Left hindlimb (tissue), 1 donor: ENCODE measurements at places on chromosomes 11 and 22.

DNA sequence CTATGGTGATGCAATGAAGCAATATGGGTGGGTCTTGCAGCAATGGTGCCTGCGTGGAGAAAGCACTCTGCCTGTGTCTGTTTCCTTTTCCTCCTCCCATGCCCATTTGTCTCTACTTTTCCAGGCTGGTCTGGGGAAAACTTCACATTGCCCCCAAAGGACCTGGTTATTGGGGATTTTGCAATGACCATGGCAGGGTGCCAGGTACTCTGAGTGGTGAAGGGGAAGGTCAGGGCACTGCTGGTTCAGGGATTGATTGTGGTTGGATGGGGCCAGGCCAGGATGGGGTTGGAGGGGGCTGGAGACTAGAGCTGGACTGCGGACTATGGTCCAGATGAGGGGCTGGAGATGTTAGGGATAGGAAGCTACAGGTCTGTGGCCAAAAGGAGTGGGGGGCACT is 92.1 kb downstream of the INSC start:
- no peak for DNase-seq

DNA sequence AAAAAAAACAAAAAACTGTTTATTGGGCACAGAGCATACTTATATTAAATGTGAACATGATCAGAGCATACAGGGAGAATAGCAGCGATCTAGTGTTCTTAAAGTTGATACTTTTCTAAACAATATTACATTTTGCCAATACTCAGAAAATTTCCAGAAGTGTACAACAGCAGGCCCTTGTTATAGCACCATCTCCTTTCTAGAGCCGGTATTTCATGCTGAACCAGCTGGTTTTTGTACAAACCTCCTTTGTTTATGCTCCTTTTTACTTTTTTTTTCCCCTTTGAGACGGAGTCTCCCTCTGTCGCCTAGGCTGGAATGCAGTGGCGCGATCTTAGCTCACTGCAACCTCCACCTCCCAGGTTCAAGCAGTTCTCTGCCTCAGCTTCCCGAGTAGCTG is 90.7 kb downstream of the PPP6R3 start:
- no peak for DNase-seq

GRCh38 chr11:86473991-86474833 is 99.5 kb downstream of the CCDC81 start:
- DNase-seq = no peak

GRCh38 chr11:44235765-44236201 is 74.2 kb downstream of the ALX4 start:
- DNase-seq = peak; percentile 55

- no peak for DNase-seq
Measured at GRCh38 chr22:29956680-29957079, 73.7 kb downstream of the MTMR3 start.

DNA sequence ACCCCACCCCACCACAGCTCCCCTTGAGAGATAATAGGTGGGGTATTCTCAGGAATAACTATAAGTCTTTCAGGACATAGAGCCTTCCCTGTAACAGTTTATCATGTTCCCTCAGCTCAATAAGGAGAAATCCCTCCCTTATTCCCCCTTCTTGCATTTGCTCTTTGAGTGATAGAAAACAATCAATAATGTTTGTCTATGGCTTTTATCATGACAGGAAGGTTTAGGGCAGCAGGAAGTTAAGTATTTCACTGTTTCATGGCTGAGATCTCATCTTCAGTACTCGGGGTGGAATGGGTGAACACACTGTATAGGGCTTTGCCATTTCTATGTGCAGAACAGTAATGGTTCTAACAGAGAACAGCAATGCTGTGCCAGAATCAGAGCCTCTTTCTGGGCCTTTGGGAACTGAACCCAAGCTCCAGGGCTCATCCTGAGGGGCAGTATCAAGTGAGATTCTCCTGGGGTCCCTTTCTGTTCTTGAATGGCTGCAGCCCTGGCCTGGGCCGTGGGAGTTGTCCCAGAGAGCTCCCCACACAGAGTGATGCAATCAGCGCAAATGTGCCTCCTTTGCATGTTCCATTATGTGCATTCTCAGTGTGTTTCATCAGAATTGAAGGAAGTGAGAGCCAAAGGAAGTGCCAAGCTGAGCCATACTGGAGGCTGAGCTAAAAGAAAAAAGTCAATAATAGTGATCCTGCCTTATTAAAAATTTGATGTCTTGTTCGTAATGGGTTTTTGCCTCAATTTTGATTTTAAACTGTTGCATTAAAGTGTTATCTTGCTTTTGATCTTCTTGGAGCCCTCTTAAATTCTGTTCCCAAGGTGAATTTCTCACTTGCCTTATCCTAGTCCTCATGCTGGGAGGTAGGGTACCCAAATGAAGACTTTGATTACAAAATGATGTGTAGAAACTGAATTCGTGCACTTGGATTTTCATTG is 2.9 kb upstream of the CYP2R1 start:
- peak; percentile 44 for DNase-seq

DNA sequence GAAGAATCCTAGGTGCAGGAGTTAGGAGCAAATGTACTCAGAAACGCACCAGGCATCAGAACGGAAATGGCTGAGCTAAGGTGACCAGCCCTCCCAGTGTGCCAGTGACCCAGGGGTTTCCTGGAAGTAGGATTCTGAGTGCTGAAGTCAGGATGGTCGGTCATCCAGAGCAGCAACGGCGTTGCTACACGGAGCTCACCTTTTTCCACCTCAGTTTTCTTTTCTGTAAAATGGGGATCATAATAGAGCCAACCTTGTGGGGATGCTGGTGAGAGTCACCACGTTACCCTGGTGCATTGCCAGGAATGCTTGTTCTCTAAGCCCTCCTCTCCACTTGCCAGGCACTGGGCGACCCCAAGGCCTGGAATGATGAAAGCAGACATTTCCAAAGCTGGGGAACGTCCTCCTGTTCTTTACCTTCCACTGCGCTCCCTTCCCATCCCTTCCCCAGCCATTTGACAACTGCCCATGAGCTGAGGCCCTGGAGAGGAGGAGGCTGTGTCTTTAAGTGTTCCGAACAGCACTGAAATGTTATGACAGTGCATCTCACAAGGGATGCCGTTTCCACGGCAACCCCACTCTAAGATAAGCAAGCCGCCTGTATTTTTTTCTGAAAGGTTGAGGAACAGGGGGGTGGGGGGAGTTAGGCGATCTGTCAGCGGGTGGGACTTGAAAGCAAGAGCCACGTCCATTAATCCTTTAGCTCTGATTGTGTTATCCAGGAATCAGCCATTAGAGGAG is 66.8 kb downstream of the TSPAN18 start:
- DNase-seq = peak; percentile 52

DNA sequence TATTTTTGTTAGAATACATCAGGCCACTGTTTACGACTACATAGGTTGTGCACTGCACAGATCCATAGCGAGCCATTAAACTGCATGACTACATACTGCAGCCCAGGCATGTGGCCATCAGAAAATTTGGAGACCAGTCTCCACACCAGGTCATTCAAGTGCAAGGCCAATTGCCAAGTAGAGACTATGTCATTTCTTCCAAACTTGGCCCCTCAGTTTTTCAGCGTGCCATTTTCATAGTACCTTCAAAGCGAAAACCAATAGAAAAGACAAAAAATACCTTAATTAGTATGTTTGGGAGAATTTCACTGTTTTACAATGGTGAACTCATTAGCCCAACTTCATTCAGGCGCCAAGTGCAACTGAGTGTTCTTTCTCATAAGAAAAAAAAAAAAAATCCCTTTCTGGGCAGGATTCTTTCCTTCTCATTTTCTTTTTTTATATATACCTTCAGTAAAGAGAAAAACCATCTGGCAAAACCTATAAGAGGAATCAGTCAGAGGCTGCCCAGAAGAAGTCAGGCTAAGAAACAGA is 30.4 kb downstream of the PAMR1 start:
- DNase-seq = no peak

GRCh38 chr11:128342511-128343134 is 244.7 kb downstream of the ETS1 start:
- DNase-seq = peak; percentile 62

DNA sequence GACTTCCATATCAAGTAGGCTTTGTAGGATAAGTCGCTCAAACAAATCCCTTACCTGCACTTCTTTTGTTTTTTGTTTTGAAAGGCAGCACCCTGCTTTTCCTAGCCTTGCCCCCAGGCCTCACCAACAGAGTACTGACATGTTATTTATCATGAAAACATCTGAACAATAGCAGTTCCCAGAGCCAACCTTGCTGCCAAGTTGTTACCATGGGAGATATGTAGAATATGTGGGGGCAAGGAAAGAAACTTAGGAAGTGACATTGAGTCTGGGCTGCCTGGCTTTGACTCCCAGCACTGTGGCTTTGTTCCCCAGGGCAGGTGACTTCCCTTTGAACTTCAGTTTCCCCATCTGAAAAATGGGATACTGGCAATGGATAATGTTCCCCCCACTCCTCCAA is 53.4 kb upstream of the CRYBB3 start:
- no peak for DNase-seq

- DNase-seq = no peak
Measured at GRCh38 chr11:44858796-44859527, 91.7 kb downstream of the TP53I11 start.

GRCh38 chr22:24424901-24425775 is 2.3 kb upstream of the ADORA2A start:
- DNase-seq = no peak

DNA sequence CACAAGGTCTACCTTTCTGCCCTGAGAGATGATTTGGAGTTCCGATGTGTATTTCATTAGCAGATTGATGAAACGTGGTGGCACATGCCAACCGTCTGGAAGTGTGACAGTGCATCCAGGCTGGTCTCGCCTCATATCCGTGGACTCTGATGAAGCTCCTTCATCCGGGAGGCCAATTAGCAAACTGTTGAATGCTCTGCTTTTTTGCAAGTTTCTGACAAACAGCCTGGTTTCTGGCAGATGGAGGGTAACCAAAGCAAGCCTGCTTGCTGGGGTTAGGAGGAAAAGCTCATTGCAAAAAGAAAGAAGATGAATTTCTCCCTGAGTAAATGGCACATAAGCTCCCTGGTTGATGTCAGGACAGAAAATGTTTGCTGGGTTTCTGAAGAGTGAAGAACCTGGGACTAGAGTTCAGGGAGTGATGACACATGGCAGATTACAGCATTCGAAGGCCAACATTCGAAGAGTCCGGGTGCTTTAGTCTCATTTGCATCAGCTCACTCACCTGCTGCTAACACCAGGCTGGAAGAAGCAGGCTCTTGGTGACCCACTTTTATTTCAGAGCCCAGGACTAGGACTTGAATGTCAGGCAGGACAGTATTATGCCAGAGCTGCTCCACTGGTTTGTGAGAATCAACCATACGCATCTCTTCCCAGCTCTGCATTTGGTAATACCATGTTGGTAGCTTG is 135.9 kb upstream of the TTC12 start:
- no peak for DNase-seq

DNA sequence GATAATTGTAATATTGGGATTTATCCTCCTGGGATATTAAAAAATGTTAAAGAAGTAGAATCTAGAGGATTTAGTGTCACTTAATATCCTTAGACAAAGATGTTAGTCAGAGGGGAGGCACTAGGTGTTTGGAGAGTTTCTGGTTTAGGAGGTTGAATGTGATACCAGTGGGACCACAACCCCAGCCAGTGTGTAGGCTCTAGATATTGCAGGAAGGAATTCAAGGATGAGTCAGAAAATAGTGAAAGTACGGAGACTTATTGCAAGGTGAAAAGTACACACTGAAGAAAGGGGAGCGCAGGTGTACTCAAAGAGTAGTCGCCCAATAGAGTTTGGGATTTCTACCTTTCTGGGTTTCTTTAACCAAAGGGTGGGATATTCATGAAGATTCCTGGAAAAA is 5.7 kb upstream of the TMEM41B start:
- no peak for DNase-seq

DNA sequence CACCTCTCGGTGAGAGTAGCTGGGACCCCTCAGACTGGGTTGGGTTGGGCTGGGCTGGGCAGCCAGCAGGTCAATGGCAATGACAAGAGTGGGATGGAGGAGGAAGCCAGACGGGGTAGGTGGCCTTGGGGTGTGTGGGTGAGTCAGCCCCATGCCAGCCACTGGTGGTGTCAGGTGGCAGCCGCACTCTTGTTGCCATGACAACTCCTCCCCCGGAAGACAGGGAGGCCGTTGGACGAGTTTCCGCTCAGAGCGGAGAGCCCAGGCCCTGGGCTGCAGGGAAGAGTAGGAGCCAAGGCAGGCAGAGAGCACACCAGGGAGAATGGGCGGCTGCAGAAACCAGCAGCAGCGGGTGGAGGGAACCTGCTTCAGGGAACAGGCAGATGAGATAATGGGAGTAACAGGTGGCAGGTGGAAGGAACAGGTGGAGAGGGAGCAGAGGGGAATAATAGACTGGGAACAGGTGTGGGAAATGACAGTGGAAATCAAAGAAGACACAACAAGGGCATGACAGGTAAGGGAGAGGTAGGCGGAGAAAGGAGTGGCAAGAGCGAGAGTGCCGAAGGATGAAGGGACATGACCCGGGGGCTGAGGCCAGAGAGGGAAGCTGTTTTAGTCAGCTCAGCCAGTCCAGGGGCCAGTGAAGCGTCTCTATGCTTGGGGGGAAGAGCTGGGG is 8.7 kb downstream of the SPTBN2 start:
- DNase-seq = no peak

- DNase-seq = peak; percentile 37
Measured at GRCh38 chr11:110947096-110947495, 234.9 kb upstream of the ARHGAP20 start.

- no peak for DNase-seq
Measured at GRCh38 chr11:14345668-14346067, 13.3 kb downstream of the RRAS2 start.

DNA sequence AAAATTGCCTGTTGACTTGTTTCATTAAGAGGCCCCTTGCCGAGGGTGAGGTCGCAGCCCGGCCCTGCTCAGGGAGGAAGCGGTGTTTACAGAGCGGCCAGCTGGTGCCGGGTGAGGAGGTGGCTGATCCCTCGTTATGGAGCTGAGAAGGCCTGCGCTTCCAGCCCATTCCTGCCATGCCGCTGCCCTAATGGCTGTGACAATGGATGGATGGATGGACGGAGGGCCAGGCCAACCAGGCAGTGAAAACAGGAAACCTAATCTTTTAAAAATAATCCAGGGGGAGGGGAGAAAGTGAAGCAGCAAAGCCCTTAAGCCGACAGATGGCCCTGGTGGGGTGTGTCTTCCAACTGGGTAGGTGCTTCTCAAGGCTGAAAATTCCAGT is 38.5 kb downstream of the BCR start:
- peak; percentile 77 for DNase-seq

DNA sequence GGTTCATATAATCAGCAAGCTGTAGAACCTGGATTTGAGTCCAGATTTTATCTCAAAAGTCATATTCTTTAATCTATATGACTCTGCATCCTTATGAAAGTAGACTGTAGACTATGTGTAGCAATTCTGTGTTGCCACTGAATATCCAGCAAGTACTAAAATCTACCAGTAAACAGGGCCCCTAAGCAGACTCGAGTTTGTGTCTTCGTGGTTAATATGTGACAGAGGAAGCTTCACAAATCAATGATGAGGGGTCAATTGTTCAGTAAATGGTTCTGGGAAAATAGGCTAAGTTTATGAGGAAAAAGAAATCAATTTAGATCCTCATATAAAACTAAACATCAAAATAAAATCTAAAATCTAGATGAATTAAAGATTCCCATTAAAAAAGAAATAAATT is 648.5 kb upstream of the KIRREL3 start:
- DNase-seq = no peak

DNA sequence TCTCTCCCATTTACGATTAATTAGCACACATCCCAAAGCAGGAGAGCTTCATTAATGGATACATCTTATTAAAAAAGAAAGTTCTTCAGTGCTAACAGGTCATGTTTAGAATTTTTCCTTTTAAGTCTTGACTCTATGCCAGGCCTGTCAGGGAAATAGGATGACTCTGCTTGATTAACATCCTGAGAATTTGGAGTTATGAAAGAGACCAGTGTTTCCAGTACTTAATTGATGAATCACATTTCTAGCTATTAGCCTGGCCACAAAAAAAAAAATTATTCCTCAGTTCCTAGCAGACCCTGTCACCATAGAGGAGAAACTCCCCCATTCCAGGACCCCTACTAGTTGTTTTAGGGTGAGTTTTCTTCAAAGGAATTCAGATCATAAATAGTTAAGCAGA is 23.6 kb upstream of the ME3 start:
- DNase-seq = no peak
